ENCODE measurements at places on chromosomes 2 and 18.

DNA sequence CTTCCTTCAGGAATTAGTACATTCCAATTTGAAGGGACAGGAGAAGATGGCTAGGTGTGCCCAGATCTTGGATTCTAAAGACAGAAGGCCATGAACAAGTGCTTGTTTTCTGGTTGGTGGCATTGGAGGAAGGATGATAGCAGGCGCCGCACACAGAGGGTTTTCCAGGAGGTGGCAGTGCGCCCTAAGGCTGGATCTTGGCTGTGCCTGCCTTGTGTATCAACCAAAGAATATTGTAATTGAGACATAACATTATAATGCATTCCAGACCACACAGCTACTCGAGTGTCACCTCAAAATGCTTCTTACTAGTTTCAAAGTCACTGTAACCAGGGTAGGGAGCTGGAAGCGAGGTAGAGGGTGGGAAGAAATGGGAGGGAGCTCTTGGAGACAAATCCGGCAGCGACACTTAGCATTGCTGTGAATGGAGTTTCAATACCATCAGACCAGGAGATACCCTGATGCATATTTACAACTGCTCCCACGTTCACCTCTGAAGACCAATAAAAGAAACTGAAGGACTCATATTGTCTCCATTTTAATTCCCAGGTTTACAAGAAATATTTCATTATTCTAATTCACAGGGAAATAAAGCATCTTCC, 42.5 kb downstream of the CPO start:
- no peak overlapping the region for H3K4me3 ChIP-seq
- no peaks in the 10 kb centered on the region for H3K36me3 ChIP-seq
- DNase-seq = no peak

DNA sequence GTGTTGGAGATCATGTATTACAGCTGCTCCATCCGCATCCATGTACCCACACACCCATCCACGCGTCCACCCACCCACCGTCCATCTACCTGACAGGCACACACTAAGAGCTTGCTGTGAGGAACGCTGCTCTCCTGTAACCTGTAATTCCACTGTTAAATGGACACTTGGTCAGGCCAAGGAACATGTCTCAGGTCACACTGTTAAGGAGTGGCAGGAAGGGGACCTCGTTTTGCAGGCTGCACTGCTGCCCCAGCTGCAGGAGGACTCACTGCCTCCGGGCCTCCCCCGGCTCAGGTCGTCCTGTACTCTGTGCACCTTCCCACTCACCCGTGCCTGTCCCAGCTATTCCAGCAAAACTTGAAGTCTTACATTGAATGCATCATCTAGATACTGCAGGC, 170.5 kb downstream of the EIPR1 start:
- H3K4me3 ChIP-seq = no peak overlapping the region
- no peaks in the 10 kb centered on the region for H3K4me1 ChIP-seq
- DNase-seq = no peak

- peaks cover 6% of the 10 kb centered on the region for H3K4me1 ChIP-seq
- H3K36me3 ChIP-seq = no peaks in the 10 kb centered on the region
- DNase-seq = no peak
- H3K4me3 ChIP-seq = no peak overlapping the region
Observed at GRCh38 chr18:23689616-23690504, 607 bp downstream of the LAMA3 start.

GRCh38 chr2:32502941-32503340, 124.9 kb upstream of the TTC27 start:
- no peaks in the 10 kb centered on the region for H3K27me3 ChIP-seq
- peaks cover 34% of the 10 kb centered on the region for H3K36me3 ChIP-seq
- H3K4me1 ChIP-seq = no peaks in the 10 kb centered on the region
- H3K27ac ChIP-seq = no peak overlapping the region
- DNase-seq = no peak

- H3K36me3 ChIP-seq = peaks cover 34% of the 10 kb centered on the region
- no peaks in the 10 kb centered on the region for H3K27me3 ChIP-seq
- H3K4me1 ChIP-seq = peaks cover 15% of the 10 kb centered on the region
- no peak overlapping the region for H3K27ac ChIP-seq
- H3K4me3 ChIP-seq = no peak overlapping the region
Observed at GRCh38 chr2:240021488-240022104, 3.5 kb downstream of the NDUFA10 start.

DNA sequence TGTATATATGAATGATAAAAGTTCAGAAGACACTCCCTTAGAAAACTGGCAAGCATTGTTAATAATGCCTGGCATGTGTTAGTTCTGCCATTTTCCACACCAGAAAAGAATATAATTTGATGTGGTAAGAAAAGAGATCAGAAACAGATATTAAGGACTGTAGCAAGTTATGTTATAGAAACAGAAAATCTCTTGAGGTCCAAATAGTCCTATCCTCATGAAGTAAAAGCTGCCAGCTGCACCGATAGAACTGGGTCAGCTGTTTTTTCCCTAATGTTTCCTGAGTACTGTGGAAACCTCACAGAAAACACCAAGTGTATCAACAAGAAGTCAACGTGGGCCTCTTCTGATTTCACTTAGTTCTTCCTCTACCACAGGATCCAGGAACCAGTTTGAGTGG, 56.9 kb upstream of the SDC1 start:
- H3K4me1 ChIP-seq = no peaks in the 10 kb centered on the region
- H3K27ac ChIP-seq = no peak overlapping the region
- H3K36me3 ChIP-seq = peaks cover 35% of the 10 kb centered on the region
- H3K4me3 ChIP-seq = no peak overlapping the region

- DNase-seq = no peak
- H3K27ac ChIP-seq = no peak overlapping the region
- H3K36me3 ChIP-seq = no peaks in the 10 kb centered on the region
- H3K4me3 ChIP-seq = no peak overlapping the region
- H3K27me3 ChIP-seq = no peaks in the 10 kb centered on the region
Observed at GRCh38 chr2:236531195-236531594, 38.4 kb upstream of the ACKR3 start.

GRCh38 chr18:76064998-76065397, 430.0 kb downstream of the ZNF516 start:
- no peaks in the 10 kb centered on the region for H3K36me3 ChIP-seq
- no peak overlapping the region for H3K4me3 ChIP-seq
- no peak for DNase-seq
- H3K4me1 ChIP-seq = no peaks in the 10 kb centered on the region
- H3K27ac ChIP-seq = no peak overlapping the region

GRCh38 chr2:7945026-7945425, 736.8 kb upstream of the ID2 start:
- H3K36me3 ChIP-seq = no peaks in the 10 kb centered on the region
- H3K27ac ChIP-seq = no peak overlapping the region
- H3K27me3 ChIP-seq = no peaks in the 10 kb centered on the region
- H3K4me1 ChIP-seq = no peaks in the 10 kb centered on the region

DNA sequence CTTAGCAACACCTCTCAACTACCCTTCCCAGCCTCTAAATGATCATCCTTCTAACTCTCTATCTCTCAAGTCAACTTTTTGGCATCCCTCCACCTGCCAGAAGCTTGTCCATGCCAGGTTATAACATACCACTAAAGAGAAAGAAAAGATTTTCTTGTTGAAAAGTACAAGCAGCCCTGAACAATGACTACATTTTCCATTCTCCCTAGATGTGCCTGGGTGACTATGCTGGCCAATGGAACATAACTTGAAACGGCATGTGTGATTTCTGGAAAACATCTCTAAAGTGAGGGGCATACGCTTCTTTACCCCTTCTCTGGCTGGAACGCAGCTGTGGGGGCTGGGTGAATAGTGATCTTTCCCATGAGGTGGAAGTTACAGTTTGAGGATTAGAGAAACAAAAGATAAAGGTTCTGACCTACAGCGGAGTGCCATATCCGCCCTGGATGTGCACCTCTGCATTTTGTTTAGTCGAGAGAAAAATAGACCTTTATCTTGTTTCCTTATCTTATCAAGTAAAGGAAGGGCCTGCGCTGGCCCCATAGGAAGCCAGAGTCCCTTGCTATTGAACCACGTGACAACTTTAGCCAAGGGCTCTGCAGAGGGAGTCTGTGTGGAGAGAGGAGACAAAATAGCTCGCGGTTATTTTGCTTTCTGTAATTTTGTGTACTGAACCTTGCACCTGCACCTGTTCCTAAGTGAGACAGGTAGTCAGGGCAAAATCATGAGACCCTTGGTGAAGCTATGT, 436.8 kb downstream of the TGIF1 start:
- H3K4me3 ChIP-seq = no peak overlapping the region
- no peaks in the 10 kb centered on the region for H3K36me3 ChIP-seq
- no peak overlapping the region for H3K27ac ChIP-seq
- no peaks in the 10 kb centered on the region for H3K27me3 ChIP-seq

GRCh38 chr2:178478130-178478438, 316 bp downstream of the FKBP7 start:
- no peaks in the 10 kb centered on the region for H3K36me3 ChIP-seq
- peak overlapping the region; percentile 98 for H3K4me3 ChIP-seq
- H3K27me3 ChIP-seq = no peaks in the 10 kb centered on the region
- peaks cover 32% of the 10 kb centered on the region for H3K4me1 ChIP-seq

GRCh38 chr18:48605408-48605845, 66.6 kb downstream of the CTIF start:
- H3K27me3 ChIP-seq = no peaks in the 10 kb centered on the region
- no peaks in the 10 kb centered on the region for H3K4me1 ChIP-seq
- no peak overlapping the region for H3K27ac ChIP-seq

GRCh38 chr2:207474863-207475485, 54.8 kb upstream of the CREB1 start:
- DNase-seq = peak; percentile 39
- H3K27me3 ChIP-seq = no peaks in the 10 kb centered on the region
- H3K4me1 ChIP-seq = peaks cover 5% of the 10 kb centered on the region
- no peak overlapping the region for H3K4me3 ChIP-seq

DNA sequence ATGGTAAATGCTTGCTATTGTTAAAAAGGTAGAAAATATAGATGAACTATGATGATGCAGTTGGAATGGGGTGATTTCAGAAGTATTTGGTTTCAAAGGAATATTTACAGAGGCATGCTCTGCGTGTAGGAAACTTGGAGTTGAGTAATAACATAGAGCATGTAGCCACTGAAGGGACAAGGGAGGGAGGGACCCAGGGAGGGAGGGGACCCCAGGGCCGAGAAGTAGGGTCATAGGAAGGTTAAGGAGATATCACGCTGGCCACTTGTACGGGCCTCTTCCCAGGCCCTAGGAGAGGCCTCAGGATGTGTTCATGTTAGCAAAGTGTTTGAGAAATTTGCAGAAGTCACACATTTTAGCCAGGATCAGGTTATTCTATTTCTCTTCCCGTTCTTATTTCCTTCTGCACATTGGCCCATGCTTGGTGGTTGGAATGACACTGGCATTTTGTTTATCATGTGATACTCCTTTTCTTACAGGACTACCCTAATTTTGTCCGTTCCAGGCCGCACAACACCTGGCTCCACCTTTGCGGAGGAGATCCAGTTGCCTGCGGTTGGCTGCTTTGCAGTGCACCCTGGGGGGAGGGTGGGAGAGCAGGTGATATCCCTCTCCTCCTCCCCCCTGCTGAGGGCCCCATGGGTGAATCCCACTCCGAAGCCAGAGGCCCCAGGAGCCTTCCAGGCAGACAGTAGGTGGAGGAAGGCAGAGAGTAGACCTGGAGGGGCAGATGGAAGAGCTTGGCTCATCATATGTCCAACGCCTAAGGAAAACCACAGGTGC, 16.9 kb upstream of the ACKR3 start:
- no peak for DNase-seq
- H3K4me1 ChIP-seq = peaks cover 63% of the 10 kb centered on the region
- H3K4me3 ChIP-seq = no peak overlapping the region
- no peaks in the 10 kb centered on the region for H3K36me3 ChIP-seq
- no peaks in the 10 kb centered on the region for H3K27me3 ChIP-seq
- no peak overlapping the region for H3K27ac ChIP-seq

- H3K27me3 ChIP-seq = no peaks in the 10 kb centered on the region
- no peak overlapping the region for H3K27ac ChIP-seq
- DNase-seq = no peak
- no peaks in the 10 kb centered on the region for H3K4me1 ChIP-seq
- H3K36me3 ChIP-seq = no peaks in the 10 kb centered on the region
- H3K4me3 ChIP-seq = no peak overlapping the region
Observed at GRCh38 chr2:178202927-178203326, 8.6 kb downstream of the OSBPL6 start.

DNA sequence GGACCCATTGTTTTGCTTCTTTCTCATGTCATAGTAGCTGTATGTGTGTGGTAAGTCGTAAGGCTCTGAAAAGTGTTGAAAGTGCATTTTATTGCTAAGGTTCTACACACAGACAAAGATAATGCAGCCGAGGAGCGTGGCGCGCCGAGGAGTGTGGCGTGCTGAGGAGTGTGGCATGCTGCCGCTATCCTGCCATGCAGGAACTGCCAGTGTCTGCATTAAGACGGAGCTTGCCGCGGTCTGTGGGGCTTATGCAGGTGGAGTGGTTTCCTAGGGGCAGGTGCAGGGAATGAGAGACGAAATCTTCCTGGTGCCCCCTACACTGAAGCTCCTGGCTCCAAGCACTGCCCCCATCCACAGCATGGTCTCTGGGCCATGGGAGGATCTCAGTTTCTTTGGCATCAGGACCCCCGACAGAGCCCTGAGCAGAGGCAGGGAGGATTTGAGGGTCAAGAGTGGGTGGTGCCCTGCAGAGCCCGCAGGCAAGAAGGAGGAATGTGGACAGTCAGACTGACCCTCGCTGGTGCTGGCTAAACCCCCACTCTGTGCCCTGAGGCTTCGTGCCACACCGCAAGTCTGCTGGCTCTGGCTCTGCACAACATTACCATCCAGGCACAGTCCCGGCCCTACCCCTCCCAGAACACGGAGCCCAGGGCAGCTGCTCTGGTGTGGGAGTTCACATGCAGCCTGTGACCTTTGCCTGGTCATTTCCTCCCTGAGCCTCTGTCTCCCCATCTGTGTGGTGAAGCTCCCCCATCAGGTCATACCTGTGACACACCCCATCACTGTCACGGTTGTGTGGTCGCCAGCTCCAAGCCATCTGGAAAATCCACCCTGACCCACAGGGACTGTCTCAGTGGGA, 3.2 kb downstream of the SNED1 start:
- H3K27me3 ChIP-seq = no peaks in the 10 kb centered on the region
- no peak for DNase-seq
- no peak overlapping the region for H3K27ac ChIP-seq
- no peaks in the 10 kb centered on the region for H3K4me1 ChIP-seq

DNA sequence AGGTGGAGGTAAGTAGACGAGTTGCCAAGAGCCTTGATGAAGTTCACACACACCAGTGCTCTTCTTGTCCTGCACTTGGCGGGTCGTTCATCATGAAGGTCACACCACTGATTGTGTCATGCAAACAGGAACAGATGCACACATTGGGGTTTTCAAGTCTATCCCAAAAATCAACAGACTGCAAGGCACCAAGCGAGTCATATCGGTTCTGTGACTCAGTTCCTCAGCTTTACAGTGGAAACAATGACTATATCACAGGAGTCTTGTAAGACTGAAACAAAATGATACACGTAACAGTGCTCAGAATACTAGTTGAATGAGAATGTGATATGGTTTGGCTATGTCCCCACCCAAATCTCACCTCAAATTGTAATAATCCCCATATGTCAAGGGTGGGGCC, 526.9 kb upstream of the ID2 start:
- no peaks in the 10 kb centered on the region for H3K27me3 ChIP-seq
- H3K4me1 ChIP-seq = no peaks in the 10 kb centered on the region
- no peak for DNase-seq
- no peaks in the 10 kb centered on the region for H3K36me3 ChIP-seq
- no peak overlapping the region for H3K27ac ChIP-seq

Measured in CD8-positive, alpha-beta memory T cell (primary cell).